ENCODE measurements at places on chromosomes 16 and 17. TPM values are rescaled to one million over a fixed set of nuclear protein-coding genes. Genes with fewer than 3 reads are reported as not detected.

The ATP2C2 gene
- polyA plus RNA-seq: 0.38 TPM

The NOD2 gene
- polyA plus RNA-seq: 1.4 TPM

The CCDC144A gene
- polyA plus RNA-seq: 2.0 TPM

The ITGA2B gene
- 2.9 TPM for polyA plus RNA-seq

The CCL17 gene
- polyA plus RNA-seq: not detected

The DNAH17 gene
- polyA plus RNA-seq: 2.7 TPM

The KRTAP1-1 gene
- polyA plus RNA-seq: not detected

The CACNG5 gene
- not detected for polyA plus RNA-seq

The TEKT5 gene
- 0.20 TPM for polyA plus RNA-seq
